NCI-H1092 (cell line): ENCODE measurements at places on chromosomes 12 and 14.

DNA sequence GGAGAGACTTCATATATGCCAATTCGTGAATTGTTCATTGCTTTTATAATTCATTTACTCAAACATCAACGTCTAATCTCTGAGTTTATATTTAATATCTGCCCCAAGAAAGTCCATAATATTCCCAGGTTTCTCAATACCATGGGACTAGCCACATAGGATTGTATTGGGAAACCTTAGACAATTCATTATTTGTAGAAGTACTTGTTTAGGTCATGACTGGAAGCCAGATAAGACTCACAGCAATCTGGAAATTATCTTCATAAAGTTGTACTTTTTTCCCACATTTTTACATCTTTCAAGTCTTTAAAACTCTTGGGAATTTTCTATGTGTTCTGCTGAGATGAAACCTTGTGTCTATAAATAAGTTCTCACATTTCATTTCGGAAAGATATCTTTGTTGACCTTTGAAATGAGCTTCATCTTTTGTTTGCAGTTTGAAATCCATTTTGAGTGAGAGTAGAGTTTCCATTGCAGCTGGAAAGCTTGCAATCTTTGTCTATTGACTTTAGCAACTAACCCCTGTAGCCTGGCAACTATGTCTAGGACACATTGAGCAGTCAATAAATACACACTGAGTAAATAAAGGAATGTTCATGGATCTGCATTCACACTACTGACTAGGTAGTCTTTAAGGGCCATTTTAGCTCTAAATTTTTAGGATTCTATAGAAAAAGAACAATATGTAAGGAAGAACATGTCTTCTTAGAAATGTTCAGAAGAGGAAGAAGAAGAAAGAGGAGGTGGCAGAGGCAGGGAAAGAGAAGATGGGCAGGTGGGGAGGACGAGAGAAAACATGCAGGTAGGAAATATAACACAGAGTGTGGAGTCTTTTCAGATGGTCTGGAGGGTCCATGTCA, 154.4 kb downstream of the LRIG3 start:
- DNase-seq: peak; percentile 28

GRCh38 chr14:101854366-101854765, 92.9 kb downstream of the PPP2R5C start:
- DNase-seq: no peak

- no peak for DNase-seq
These were observed 417.1 kb upstream of the TMTC1 start for GRCh38 chr12:30200864-30201263.

GRCh38 chr12:50282721-50283228, 545 bp downstream of the LIMA1 start:
- no peak for DNase-seq

DNA sequence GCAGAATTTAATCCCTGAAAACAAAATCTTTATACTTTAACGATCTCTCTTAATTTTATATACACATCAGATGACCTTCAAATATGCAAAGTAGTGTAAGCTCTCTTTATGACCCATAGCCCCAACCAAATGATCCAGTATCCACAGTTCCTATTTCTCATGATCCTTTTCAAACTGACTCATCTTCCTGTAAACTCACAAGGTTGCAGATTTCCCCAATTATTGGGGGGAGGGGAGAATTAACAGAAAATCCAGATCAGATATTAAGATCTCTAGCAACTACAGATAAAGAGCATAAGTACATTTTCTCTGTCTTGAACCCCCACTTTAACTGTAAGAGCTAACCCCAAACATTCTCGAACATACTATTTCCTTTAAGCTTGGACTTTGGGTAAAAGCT, 12.5 kb downstream of the GNS start:
- no peak for DNase-seq

GRCh38 chr14:75566321-75566720, 12.1 kb upstream of the FLVCR2 start:
- DNase-seq: no peak

GRCh38 chr14:53979113-53979681, 22.6 kb upstream of the BMP4 start:
- no peak for DNase-seq

GRCh38 chr14:75800792-75801191, 139.7 kb downstream of the TTLL5 start:
- no peak for DNase-seq

GRCh38 chr12:124681779-124682391, 114.5 kb upstream of the NCOR2 start:
- no peak for DNase-seq

GRCh38 chr12:9760699-9761418, at the start of gene CD69:
CD69 (minus strand) TSS chr12:9760901; CDS start chr12:9760820, 81 bp downstream.
- DNase-seq: no peak

DNA sequence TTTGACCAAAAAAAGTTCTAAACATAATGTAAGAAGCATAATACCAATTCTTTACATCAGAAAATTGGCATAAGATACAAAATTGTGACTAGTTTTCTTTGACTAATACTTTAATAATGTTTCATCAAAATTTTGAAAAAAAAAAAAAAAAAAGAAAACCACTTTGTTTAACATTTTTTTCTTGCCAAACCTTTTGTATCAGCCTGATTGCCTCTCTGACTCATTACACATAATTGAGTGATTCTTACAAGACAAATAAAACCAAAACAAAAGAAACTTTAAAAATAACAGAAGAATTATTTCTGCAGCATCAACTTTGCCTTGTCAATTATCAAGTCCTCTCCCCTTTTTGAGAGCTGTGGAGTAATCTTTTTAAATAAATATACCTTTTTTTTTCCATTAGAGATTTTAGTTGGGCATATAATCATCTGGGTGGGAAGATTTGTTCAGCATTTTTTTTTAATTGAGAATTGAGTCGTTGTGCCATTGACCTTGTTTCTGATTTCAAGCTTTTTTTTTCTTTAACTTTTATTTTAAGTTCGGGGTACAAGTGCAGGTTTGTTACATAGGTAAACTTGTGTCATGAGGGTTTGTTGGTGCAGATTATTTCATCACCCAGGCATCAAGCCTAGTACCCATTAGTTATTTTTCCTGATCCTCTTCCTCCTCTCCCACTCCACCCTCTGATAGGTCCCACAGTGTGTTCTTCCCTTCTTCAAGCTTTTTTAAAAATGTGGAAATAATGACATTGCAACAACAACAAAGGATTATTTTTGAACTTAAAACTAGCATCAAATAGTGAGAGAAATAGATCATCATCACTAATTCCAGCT, 45.8 kb upstream of the HMGA2 start:
- DNase-seq: no peak

GRCh38 chr12:104220931-104221330, 5.4 kb downstream of the TXNRD1 start:
- DNase-seq: no peak

DNA sequence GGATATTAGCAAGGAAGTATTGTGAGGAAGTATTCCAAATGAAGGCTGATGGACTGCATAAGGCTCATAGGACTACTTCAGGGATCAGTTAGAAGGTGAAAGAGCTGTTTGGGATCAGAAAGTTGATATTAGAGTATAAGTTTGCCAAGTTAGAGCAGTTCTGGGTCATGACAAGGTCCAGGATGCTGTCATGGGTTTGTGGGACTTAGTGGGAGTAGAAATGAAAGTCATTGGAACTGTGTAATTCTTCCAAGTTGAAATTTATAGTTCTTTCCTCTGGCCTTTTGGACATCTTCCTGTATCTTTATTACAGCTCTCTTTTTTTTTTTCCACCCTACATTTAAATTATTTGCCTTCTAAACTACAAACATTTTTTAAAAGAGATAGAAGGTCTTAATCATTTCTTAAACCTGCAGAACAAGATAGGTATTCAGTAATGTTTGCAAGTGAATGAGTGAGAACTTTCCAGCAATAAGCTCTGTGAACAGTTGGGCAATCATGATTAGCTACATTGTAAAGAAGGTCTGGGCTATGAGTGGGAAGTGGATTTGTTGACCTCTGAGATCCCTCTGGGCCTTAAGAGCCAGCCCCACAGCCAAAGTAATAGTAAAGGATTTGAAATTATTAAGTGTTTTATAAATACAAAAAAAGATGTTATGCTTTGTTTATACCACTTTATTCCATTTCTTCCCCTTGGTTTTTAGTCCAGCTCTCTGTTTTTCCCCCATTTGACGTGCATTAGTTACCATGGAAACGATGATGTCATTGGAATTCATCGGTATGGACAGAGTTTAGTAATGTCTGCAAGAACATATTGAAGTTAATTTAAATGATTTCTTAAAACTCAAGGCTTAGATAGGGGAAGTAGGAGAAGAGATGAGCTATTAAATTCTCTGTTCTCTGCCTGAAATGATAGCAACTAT, 247.9 kb upstream of the ARHGAP5 start:
- DNase-seq: no peak

DNA sequence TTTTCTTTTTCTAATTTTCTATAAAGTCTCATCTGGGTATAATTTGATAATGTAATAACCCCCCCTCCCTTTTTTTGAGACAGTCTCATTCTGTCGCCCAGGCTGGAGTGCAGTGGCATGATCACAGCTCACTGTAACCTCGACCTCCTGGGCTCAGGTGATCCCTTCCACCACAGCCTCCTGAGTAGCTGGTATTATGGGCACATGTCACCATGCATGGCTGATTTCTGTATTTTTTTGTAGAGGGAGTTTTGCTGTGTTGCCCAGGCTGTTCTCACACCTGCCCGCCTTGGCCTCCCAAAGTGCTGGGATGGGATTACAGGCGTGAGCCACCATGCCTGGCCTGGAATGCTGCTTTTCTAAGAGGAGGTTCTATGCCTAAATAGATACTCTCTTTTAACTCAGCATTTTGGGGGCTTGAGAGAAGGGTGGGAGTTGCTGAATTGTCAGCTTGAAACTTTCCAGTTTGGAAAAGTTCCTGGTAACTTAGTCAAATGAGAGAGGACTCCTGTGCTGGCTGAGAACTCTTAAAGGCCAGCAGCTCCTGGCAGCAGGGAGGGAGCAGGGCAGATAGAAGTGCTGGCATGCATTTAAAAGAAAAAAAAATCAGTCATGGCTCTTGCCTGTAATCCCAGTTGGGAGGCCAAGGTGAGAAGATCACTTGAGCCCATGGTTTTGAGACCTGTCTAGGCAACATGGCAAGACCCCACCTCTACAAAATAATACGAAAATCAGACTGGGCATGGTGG, 13.0 kb downstream of the NUDT4 start:
- DNase-seq: no peak

GRCh38 chr12:67085699-67086098, 183.5 kb upstream of the CAND1 start:
- no peak for DNase-seq

DNA sequence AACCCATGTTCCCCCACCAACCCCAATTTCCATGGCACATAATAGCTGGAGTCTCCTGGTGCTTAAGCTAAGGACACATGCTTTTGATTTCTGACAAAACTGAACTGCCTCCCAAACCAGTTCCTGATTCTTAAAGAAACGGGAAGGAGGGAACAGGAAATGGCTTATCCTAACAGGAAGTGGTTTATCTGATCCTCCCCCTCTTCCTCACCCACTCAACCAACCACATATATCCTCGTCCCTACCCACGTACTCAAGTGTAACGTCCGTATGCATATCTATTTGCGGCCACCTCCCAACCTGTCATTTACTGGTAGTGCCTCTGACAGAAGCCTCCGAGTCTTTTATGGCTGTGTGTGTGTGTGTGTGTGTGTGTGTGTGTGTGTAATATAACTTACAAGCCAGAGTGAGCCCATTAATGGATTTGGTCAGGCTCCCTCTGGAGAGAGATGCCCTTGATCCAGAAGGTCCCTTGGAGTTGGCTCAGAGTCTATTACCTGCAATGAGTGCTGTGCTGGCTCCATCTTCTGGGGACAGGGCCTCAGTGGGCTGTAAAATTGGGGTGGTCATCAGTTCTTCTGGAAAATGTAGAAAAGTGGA, 7.7 kb downstream of the DAZAP2 start:
- no peak for DNase-seq

DNA sequence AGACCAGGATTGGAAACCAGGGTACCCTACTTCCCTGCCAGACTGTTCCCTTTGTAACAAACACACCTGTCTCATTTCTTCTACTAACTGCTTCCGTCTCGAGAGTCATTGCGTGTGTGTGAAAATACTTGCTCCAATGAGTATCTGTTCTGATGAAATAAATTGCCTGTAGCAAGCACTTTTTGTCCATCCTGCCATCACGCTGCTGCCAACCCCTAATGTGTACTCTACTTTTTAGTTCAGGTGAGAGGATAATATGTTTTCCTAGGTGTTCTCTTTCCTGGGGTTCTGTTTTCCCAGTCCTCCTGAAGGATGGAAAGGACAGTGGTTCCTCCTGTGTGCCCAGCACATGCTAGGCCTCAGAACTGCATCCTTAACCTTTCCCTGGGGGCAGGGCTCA, 1.0 kb downstream of the TUNAR start:
- no peak for DNase-seq

DNA sequence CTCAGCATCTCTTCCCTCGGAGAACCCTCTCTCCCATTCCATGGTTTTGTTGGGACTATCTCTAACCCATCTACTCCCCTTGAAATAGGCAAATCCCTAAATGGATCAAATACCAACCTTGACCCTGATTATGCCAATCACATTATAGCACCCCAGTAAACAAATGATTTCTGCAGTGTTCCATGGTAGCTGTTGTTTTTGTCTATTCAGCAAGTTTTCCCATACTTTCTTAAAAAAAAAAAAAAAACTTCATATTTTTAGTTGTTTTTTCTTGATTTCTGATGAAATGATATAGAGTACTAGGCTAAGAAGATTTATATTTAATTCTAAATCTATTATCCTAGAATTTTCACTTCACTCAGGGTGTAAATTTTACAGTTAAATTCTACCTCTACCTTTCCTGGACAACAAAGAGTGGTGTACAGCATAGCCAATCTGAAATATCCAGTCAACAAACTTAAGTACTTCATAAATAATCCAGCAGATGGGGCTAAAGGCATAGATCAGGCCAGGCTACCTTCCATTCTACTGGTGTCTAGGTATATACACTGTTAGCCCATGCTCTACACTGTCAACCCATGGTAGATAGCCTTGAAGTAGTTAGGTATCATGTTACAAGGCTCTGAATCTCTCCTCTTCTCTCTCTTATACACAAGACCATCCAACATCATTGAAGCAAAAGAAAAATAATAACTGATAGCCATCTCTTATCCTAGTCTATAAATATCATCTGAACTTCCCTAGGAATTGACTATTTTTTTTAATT, 82.2 kb downstream of the PLEKHG7 start:
- peak; percentile 59 for DNase-seq

- DNase-seq: no peak
These were observed 21.0 kb downstream of the TMEM116 start for GRCh38 chr12:111991946-111992345.

GRCh38 chr12:48925304-48926011, at the start of gene FKBP11:
FKBP11 (minus strand) TSS chr12:48925492; CDS start chr12:48925428, 64 bp downstream.
- DNase-seq: no peak

DNA sequence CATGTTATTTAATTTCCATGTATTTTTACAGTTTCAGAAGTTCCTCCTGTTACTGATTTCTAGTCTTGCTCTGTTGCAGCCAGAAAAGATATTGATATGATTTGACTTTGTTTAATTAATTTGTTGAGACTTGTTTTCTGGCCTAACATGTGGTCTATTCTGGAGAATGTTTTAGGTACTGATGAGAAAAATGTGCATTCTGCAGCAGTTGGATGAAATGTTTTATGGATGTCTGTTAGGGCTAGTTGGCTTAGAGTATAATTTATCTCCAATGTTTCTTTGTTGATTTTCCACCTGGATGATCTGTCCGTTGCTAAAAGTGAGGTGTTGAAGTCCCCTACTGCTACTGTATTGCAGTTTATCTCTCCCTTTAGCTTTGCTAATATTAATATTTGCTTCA, 54.4 kb downstream of the GPR137C start:
- DNase-seq: no peak

GRCh38 chr14:91573528-91573893, 63.4 kb upstream of the PPP4R3A start:
- DNase-seq: no peak

- DNase-seq: no peak
These were observed 21.6 kb downstream of the TRPV4 start for GRCh38 chr12:109811624-109811995.
